ENCODE measurements at places on chromosomes 2 and 18.

DNA sequence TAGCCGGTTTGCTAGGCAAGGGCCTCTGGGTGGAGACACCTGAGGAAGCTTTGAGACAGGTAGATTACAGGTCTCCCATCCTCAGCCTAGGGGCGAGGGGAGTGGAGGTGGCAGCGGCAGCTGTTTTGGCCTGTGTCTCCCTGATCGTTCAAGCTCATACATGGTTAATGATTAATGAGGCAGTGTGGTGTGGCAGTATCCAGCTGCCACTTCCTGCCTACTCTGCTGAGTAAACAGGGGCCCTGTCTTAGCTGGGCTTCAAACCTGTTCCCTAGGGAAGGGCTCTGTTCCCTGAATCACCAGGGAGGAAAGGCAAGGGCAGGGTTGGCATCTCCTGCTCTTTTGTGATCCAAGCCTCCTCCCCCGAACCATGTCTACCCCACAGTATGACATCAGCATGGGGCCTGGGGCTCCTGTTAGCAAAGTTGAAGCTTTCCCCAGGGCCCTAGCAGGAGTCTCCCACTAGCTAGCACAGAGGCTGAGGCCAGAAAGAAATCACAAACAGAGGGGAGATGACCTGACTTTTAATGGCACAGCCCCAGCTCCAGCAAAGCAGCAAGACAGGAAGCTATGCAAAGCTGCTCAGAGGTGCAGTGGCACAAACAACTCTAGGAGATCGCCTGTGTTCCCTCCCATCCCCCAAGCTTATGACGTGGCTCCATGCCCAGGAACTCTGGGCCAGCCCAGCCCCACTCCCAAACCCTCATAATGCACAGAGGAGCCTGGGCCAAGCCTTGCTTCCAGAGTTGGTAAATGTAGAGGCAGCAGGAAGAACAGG lies 3.7 kb upstream of the TUBA4B start:
- no peak for DNase-seq

- no peak for DNase-seq
Measured at GRCh38 chr2:150878356-150878755, 383.3 kb downstream of the RBM43 start.

DNA sequence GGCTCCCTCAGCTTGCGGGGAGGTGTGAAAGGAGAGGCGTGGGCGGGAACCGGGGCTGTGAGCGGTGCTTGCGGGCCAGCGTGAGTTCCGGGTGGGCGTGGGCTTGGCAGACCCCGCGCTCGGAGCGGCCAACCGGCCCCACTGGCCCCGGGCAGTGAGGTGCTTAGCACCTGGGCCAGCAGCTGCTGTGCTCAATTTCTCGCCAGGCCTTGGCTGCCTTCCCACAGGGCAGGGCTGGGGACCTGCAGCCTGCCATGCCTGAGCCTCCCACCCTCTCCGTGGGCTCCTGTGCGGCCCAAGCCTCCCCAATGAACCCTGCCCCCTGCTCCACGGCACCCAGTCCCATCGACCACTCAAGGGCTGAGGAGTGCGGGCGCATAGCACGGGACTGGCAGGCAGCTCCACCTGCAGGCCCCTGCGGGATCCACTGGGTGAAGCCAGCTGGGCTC lies 48.2 kb downstream of the RNF138 start:
- no peak for DNase-seq

- DNase-seq = no peak
Measured at GRCh38 chr2:200025717-200026116, 70.3 kb downstream of the MAIP1 start.
